ENCODE measurements at places on chromosomes 13 and 19. TPM values are rescaled to one million over a fixed set of nuclear protein-coding genes. Genes with fewer than 3 reads are reported as not detected.
A peak's percentile ranks its signal among the peaks of the same experiment; 100 is the strongest.

GRCh38 chr19:43914051-43914450, 21.0 kb downstream of the ZNF45 start:
- no peak for DNase-seq

DNA sequence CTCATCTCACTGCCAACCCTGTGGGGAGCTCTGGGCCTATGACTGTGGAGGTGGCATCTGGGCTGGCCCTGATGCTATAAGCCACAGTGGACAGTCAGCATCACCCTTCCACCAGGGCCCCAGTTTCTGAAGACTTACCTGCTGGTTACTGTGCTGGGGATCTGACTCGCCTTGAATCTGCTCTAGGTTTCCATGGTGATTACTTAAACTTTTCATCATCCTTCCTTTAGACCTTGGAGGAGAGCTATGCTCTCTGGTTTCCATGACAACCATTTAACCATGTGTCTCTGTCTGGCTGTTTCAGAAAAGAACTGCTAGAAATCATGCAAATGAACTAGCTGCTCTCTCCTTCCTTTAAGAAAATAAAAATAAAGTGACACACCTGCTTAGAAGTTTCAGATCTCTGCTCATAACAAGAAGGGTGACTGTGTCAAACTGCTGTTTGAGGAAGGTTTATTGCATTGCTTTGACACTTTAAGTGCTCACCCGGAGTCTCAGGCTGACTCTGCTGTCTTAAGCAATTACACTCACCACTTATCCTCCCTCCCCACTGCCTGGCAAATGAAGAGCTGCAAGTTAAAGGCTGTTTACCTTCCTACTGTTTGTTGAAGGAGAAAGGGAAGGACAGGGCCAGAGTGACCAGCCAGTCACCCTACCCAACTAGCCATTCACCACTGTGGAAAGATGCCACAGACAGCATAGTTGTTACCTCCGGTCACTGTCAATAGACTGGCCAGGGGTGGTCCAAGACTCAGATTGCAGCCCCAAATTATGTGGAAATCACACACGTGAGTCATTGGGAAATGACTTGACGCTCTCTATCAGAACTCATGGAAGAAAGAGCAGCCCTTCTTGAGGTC, 87.6 kb downstream of the HSPH1 start:
- DNase-seq, result no peak

DNA sequence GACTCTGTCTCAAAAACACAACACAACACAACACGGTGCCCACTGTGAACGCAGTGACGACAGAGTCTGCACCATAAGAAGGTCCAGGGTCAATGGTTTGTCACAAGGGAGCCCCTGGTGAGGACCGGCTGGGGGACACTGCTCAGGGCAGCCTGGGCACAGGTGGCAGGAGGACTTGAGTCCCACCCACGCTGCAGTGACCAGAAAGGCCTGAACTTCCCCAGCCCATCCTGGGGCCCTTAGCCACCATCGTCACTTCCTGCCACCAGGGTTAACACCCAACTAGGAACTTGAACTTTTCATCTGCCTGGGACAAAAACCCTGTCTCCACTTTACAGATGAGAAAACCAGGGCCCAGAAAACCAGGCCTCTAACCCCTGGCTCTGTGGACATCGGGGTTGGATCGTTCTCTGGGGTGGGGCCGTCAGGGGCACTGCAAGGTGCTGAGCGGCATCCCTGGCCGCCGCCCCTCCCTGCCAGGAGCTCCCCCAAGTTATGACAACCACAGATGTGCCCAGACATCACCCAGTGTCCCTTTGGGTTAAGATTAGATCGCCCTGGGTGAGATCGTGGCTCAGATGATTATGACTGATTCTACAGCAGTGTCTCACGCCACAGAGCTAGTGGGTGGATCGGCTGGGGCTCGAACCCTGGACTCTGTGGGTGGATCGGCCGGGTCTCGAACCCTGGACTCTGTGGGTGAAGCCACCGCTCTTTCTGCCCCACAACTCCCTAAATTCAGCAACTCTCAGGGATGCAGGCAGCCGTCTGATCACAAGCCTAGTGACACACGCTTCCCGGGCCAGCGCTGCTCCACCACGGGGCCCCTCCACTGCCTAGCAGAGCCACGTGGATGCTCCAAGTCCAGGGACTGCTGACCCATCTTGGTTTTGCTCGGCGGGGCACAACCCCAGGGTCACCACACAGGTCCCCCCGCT, 14.0 kb downstream of the MOB3A start:
- DNase-seq, result peak; percentile 58

- no peak for DNase-seq
Measured at GRCh38 chr13:65336916-65337315, 1893.2 kb downstream of the PCDH9 start.

GRCh38 chr19:1577929-1578618, 9.9 kb upstream of the MEX3D start:
- no peak for DNase-seq

DNA sequence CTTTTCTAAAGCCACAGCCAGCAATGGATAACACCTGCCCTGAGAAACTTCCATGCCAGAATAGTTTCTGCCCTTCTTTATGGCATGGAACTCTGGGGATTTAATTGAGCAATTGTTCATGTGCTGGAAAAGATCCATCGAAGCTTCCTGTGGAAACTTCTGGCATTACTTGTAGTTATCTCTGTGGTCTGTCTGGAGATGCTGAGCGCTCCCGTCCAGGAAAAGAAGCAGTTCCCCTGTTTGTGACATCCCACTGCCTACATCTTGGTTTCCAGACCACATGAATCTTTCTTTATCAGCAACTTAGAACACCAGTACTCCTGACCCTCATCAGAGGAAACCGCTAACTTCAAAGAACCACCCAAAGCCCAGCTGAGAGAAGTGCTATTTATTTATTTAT, 24.6 kb downstream of the FLT1 start:
- DNase-seq, result no peak

GRCh38 chr13:25848812-25849745, 202.7 kb downstream of the SHISA2 start:
- DNase-seq, result no peak

- no peak for DNase-seq
Measured at GRCh38 chr19:28486926-28487325, 726.0 kb downstream of the UQCRFS1 start.

GRCh38 chr19:17625980-17626379, 62.2 kb downstream of the UNC13A start:
- no peak for DNase-seq

GRCh38 chr19:35162471-35163326, 8.2 kb downstream of the FXYD5 start:
- no peak for DNase-seq

DNA sequence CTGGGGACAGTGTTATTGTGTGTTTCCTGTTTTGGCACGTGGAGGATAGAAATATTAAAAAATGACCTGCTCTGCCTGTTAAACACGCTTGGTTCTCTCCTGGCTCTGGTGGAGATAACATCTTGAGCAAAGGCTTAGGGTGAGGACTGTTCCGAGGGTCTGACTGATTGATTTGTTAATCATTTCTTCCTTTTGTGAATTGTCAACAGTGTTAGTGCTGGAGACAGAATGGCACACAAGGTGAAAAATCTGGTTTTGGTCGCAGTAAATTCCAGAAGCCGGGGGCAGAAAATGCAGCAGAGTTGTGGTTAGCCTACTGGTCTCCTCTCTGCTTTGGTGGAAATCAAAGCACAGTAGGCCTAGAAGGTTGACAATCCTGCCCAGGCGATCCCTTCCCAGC, 163.6 kb downstream of the FGF9 start:
- DNase-seq, result no peak

- no peak for DNase-seq
Measured at GRCh38 chr13:73365252-73365651, 306.4 kb downstream of the KLF5 start.

DNA sequence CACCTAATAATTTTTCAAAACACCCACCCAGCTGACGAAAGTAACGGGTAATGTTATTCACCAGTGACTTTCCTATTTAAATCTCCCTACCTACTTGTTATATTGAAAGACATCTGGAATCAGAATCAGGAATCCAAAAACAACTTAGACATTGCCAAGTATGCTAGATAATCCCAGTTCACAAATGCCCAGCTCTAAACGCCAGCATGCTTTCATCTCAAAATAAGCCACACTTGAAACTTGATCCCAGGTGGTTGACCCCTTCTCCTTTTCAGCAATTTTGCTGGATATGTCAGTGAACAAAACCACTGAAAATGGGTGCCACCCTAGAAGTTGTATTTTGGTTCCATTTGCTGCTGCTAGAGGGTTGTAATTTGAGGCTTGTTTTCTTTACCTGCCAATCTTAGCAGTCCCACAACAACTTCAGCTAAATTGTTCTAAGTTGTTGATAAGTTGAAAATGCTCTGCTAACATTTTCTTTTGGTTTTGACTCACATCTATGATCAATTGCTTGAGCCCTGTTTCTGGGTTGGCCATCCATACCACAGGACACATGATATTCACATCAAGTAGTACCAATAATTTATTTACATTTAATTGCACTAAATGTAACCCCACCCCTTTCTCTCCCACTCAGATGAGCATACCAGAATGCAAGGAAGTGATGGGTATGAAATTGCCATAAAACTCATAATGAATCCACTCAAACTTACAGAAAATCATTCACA, 66.4 kb downstream of the DCT start:
- no peak for DNase-seq

DNA sequence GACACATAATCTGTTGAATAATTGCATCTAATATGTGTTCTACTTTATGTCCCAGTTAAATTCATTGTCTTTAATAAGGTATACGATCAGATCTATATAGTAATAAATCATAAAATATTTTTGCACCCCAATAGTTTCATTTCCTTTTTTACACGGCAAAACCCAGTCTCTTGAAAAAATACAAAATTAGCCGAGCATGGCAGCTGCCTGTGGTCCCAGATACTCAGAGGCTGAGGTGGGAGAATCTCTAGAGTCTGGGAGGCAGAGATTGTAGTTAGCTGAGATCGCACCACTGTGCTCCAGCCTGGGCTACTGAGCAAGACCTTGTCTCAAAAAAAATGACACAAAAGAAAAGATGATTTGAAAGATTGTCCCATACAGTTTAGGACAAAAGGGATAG, 52.3 kb upstream of the PARP4 start:
- DNase-seq, result no peak

DNA sequence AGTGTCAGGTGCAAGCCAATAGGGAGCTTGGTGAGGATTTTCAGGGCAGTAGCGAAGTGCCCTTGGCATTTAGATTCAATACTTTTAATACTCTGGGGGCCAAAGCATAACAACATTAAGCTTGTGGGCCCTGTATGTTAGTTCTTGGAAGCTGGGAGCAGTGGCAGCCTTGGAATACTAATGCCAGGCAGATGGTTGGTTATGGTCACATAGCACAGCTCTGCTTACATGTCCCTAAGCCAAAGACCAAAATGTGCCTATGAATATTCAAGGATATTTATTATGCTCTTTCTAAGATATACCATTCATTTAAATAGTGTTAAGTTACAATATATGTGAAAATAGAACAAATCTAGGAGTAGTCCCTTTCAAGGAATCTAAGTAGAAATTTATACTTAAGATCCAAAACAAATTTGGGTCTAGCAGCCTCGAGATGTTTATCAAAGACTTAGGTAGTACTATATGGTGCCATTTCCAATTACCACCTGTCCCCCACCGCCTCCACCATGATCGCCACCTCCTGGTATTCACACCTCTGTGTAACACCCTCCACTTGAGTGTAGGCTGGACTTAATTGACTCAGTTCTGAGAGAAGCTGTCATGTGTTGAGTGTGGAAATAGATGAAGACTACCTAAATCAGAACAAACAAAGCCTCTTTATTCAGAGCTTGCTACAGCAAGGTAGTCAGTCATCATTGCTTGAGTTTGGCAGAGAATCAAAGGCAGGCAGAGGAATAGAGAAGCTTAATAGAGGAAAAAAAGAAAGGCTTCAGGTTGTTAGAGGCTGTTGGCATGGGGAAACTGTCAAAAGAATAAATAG, 261.0 kb downstream of the GPC5 start:
- DNase-seq, result no peak

GRCh38 chr13:98454389-98454881, 122.5 kb downstream of the STK24 start:
- no peak for DNase-seq

DNA sequence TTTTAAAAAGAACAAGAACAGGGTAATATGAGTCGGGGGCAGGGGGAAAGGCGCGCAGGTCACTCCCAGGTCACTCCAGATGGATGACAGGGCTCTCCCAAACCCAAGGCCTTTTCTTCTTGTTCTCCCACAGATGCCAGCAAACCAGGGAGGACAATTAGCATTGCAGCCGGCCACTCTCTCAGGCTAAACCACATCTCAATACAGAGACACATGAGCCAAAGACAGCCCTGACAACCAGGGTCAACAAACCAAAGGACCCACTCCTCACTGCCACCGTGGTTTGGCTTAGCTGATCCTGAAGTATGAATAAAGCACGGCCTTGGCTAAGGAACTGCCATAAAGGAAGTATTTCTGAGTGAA, 47.3 kb downstream of the LATS2 start:
- no peak for DNase-seq

DNA sequence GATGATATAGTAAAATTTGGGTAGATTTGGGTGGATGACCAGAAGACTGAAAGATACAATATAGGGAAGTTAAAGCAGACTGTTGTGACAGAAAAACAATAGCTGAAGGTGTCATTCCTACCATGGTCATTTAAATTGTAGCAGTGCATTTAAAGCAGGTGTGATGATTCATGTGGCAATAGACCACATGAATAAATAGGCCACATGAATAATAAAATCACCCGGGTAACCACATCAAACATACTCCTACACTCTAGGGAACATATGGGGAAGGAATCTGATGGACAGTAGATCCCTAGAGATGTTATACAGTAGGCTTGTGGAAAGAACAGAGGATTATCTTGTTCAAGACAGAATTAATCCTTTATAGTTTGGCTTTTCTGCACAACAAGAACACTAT, 392.6 kb downstream of the SLITRK5 start:
- DNase-seq, result no peak

- no peak for DNase-seq
Measured at GRCh38 chr13:98539666-98540065, 37.2 kb downstream of the STK24 start.

GRCh38 chr13:77299587-77299986, 27.3 kb downstream of the MYCBP2 start:
- DNase-seq, result no peak

- no peak for DNase-seq
Measured at GRCh38 chr19:33953023-33953422, 156.4 kb downstream of the KCTD15 start.

The FGF21 gene
- not detected for total RNA-seq

The CFD gene
- 3.9 TPM for total RNA-seq

The GRK1 gene
- not detected for total RNA-seq

The APC2 gene
- 0.08 TPM for total RNA-seq

The ZNF296 gene
- total RNA-seq, result 2.4 TPM

The TMC4 gene
- total RNA-seq, result not detected

The ZNF888 gene
- total RNA-seq, result 10.5 TPM

The SMIM44 gene
- total RNA-seq, result not detected

The NAXD gene
- total RNA-seq, result 38.1 TPM

The PEG3 gene
- total RNA-seq, result 0.57 TPM

The S1PR4 gene
- total RNA-seq, result 233 TPM
